ENCODE measurements at places on chromosomes 12 and 14.
A peak's percentile ranks its signal among the peaks of the same experiment; 100 is the strongest.

DNA sequence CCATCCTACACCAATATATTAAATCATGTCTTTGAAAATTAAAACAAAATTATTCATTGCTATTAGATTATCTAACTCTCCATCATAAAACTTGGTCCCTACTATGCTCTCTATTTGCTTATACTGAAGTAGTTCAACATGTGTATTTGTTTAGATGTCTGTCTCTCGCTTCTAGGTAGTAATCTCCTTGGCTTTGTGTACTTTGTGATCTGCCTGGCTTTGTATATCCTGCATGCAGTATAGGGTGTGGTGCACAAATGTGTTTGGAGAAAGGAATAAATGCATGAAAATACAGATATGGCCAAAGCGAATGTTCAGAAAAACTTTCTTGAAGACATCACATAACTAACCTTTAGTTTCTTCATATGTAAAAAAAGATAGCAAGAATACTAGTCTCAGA is 246.6 kb upstream of the LRFN5 start:
- H3K36me3 ChIP-seq: no peaks in the 10 kb centered on the region
- no peak overlapping the region for H3K27ac ChIP-seq
- H3K4me3 ChIP-seq: no peak overlapping the region

DNA sequence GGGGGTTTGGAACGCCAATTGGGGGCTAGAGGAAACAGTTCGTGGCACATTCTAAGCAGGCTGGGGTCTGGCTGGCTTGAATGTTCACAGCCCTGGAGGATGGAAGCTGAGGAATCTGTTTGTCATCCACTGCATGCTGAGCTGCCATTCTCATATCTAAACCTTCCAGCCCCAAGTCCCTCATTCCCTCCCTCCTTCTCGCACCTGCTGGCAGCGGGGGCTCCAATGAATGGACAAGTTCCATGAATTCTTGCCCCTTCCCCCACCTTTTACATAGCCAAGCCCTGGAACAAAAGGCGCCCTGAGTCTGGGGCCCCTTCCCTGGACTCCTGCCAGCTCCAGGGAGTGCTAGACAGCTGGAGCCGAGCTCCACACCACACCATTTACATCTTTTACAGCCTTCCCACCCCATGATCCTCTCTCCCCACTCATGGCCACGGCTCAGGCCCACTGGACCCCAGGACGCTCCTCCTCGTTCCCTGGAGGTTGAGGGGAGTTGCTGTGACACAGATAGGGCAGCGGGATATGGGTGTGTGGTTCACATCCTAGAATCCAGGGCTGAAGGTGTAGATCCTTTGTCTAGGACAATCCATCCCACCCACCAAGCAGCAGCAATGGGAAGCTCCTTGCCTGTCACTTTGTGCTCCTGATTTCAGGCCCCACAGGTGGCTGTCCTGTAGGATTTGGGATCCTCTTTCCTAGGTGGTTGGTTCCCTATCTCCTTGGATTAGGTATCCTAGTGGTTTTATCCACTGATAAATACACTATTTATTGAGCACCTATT is 21.7 kb upstream of the VRTN start:
- no peak overlapping the region for H3K27ac ChIP-seq
- no peaks in the 10 kb centered on the region for H3K36me3 ChIP-seq

DNA sequence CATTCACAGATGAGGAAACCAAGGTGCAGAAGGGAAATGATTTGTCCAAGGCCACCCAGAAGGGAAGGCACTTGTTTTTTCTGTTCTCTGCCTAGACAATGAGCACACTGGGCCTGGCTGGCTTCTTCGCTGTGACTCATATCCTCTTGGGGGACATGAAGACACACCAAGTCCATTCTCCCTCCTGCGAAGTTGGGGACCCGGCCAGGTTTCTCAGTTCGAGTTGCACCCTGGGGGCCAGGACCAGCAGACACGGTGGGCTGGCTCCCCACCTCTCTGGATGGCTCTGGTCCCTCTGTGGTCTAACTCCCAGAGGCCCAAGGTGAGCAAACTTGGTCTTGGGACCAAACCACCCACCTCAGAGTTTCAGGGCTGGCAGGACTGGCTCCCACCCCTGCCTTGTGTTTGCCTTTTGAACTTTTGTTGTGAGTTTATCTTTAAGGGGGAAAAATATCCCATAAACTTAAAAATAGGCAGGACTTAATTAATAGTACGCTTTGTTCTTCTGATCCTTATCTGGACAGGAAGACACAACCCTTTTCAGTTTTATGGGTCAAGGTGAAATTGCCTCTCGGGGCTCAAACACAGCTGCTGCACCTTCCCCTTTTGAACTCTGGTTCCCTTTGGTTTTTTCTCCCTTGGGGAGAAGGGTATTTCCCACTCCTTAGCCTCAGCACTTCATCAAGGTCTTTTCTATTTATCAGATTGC is 9.0 kb upstream of the MLEC start:
- H3K27ac ChIP-seq: peak overlapping the region; percentile 52
- no peaks in the 10 kb centered on the region for H3K36me3 ChIP-seq
- H3K27me3 ChIP-seq: no peaks in the 10 kb centered on the region
- DNase-seq: peak; percentile 64
- no peak overlapping the region for H3K4me3 ChIP-seq
- H3K4me1 ChIP-seq: no peaks in the 10 kb centered on the region

GRCh38 chr14:51092965-51093364 is 1.9 kb downstream of the TRIM9 start:
- H3K4me3 ChIP-seq: peak overlapping the region; percentile 59
- no peak overlapping the region for H3K27ac ChIP-seq
- H3K4me1 ChIP-seq: peaks cover 19% of the 10 kb centered on the region
- no peaks in the 10 kb centered on the region for H3K27me3 ChIP-seq

DNA sequence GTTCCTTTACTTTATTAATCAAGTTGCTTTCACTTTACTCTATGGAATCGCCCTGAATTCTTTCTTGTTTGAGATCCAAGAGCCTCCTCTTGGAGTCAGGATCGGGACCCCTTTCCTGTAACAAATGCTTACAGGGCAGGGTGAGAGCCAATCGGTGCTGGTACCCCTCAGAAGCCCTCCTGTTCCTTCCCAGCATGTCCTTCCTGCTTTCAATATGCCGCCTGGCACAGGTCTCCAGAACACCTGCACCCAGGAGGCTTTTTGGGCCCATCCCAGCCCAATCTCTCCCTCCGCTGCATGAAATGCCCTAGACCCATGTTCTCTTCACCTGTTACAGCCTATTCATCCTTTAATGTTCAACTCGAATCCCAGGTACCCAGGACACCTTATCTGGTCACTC is 122.2 kb downstream of the FOXN3 start:
- no peak overlapping the region for H3K27ac ChIP-seq
- no peak for DNase-seq
- no peaks in the 10 kb centered on the region for H3K36me3 ChIP-seq
- no peak overlapping the region for H3K4me3 ChIP-seq

DNA sequence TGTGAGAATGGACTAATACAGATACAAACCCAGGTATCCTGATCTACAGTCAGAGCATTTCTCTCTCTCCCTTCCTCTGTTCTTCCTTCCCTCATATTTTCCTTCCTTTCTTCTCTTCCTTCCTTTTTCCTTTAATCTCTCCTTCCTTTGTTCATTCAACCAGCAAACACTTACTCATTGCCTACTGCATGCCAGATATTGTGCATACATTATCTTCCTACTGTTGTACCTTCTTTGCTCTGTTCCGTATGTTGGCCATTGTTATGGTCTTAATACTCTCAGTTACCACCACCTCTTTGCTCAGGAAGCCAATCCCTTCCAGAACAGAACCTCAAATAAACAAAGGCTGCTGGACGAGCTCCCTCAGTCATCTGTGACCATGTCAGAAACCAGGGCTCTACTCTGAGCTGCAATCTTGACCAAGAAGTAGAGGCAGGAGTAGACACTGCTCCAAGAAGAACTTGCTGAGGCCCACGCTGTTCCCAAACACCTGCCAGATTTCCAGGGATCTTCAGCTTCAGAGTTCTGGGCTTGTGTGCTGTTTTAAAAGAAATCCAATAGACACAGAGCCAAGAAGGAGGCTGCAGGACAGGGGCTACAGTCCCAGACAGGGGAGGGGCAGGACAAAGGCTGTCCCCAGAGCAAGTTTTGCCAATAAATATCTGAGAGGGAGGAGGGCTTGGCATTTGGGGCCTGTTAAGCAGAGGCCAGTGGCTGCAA is 526.7 kb upstream of the TBX3 start:
- H3K4me3 ChIP-seq: no peak overlapping the region
- no peak overlapping the region for H3K27ac ChIP-seq
- no peak for DNase-seq
- H3K27me3 ChIP-seq: no peaks in the 10 kb centered on the region
- H3K4me1 ChIP-seq: no peaks in the 10 kb centered on the region
- no peaks in the 10 kb centered on the region for H3K36me3 ChIP-seq

GRCh38 chr14:65618996-65619395 is 206.5 kb downstream of the FUT8 start:
- no peaks in the 10 kb centered on the region for H3K27me3 ChIP-seq

DNA sequence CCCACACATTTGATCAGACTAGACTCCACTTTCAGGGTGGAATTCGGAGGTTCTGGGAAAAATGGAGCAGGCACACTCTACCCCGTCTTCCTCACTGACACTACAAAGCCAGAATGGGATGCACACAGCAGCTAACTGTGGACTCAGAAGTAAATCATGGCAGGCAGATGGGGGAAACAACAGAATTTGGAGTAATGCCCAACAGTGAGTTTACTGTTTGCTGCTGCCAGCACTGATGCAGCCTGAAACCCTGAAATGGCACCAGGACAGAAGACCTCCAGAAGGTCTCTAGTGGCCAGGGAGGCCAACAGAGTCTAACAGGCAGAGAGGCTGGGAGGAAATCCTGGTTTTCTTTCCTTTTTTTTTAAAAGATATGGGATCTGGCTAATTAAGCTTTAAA is 24.6 kb downstream of the KCTD10 start:
- H3K4me3 ChIP-seq: no peak overlapping the region
- peak overlapping the region; percentile 13 for H3K27ac ChIP-seq
- no peaks in the 10 kb centered on the region for H3K4me1 ChIP-seq
- DNase-seq: no peak
- H3K36me3 ChIP-seq: no peaks in the 10 kb centered on the region

DNA sequence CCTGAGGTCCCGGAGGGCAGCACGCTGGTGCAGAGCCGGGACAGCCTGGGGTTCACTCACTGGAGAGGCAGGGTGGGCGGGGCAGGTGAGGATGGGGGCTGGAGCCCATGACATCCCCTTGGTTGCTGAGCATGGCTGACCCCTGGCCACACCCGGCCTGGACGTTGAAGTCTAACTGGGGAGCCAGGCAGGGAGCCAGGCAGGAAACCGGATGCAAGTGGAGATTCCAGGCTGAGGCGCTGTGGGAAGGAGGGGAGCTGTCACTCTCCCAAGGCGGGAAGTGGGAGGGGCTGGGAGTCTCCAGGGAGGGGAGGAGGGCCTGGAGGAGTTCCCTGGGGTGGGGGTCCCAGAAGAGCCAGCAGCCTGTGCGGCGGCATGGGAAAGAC is 7.7 kb upstream of the INF2 start:
- H3K36me3 ChIP-seq: no peaks in the 10 kb centered on the region
- H3K4me3 ChIP-seq: peak overlapping the region; percentile 2
- peak; percentile 85 for DNase-seq
- peak overlapping the region; percentile 90 for H3K27ac ChIP-seq

GRCh38 chr12:103667125-103667524 is 80.1 kb downstream of the STAB2 start:
- no peaks in the 10 kb centered on the region for H3K4me1 ChIP-seq
- H3K27ac ChIP-seq: no peak overlapping the region
- DNase-seq: no peak
- no peaks in the 10 kb centered on the region for H3K36me3 ChIP-seq
- H3K4me3 ChIP-seq: no peak overlapping the region

Data from uterus (tissue), 4 donors.